ENCODE measurements at places on chromosomes 6 and 20. TPM values are rescaled to one million over a fixed set of nuclear protein-coding genes. Genes with fewer than 3 reads are reported as not detected.

Gene PSMB1
- 282 TPM for total RNA-seq

Gene LCA5
- 2.0 TPM for total RNA-seq

Gene HTR1B
- total RNA-seq, result 0.74 TPM

Gene TRIM31
- not detected for total RNA-seq

Gene PDE7B
- 0.61 TPM for total RNA-seq

Gene PSMA7
- total RNA-seq, result 364 TPM

Gene GGTLC1
- not detected for total RNA-seq

GRCh38 chr6:109166673-109167072, 71.4 kb downstream of the CEP57L1 start:
- no peaks in the 10 kb centered on the region for H3K36me3 ChIP-seq
- no peak overlapping the region for H3K4me3 ChIP-seq
- H3K27me3 ChIP-seq, result no peaks in the 10 kb centered on the region
- H3K27ac ChIP-seq, result no peak overlapping the region

- H3K4me3 ChIP-seq, result no peak overlapping the region
- H3K4me1 ChIP-seq, result no peaks in the 10 kb centered on the region
- peaks cover 52% of the 10 kb centered on the region for H3K27me3 ChIP-seq
- DNase-seq, result no peak
- no peak overlapping the region for H3K27ac ChIP-seq
- no peaks in the 10 kb centered on the region for H3K36me3 ChIP-seq
Measured at GRCh38 chr20:58069796-58070663, 158.4 kb downstream of the ANKRD60 start.

DNA sequence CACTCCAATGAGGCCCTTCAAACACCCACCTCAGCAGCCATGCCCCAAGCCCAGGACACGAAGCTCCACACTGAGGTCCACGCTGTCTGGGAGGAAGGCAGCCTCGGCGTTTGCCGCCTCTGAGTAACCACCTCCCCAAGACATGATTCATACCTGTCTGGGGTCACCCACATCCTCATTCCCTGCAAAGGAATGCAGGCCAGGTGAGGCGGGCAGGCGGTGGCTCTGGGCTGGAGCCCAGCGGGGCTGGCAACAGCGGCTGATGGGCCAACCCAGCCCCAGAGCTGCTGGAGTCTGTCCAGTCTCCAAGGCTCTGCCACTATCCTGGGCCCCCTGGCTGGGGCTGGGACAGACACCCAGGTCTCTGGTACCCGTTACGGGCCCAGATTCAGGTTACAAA, 14.8 kb downstream of the PMEPA1 start:
- peak; percentile 48 for DNase-seq
- H3K27me3 ChIP-seq, result peaks cover 84% of the 10 kb centered on the region

- DNase-seq, result no peak
- H3K4me3 ChIP-seq, result no peak overlapping the region
- H3K4me1 ChIP-seq, result no peaks in the 10 kb centered on the region
- no peak overlapping the region for H3K27ac ChIP-seq
- no peaks in the 10 kb centered on the region for H3K36me3 ChIP-seq
Measured at GRCh38 chr6:131093334-131093733, 30.3 kb upstream of the EPB41L2 start.

Data from HCT116 (cell line).